ENCODE measurements at places on chromosomes 2 and 18.

DNA sequence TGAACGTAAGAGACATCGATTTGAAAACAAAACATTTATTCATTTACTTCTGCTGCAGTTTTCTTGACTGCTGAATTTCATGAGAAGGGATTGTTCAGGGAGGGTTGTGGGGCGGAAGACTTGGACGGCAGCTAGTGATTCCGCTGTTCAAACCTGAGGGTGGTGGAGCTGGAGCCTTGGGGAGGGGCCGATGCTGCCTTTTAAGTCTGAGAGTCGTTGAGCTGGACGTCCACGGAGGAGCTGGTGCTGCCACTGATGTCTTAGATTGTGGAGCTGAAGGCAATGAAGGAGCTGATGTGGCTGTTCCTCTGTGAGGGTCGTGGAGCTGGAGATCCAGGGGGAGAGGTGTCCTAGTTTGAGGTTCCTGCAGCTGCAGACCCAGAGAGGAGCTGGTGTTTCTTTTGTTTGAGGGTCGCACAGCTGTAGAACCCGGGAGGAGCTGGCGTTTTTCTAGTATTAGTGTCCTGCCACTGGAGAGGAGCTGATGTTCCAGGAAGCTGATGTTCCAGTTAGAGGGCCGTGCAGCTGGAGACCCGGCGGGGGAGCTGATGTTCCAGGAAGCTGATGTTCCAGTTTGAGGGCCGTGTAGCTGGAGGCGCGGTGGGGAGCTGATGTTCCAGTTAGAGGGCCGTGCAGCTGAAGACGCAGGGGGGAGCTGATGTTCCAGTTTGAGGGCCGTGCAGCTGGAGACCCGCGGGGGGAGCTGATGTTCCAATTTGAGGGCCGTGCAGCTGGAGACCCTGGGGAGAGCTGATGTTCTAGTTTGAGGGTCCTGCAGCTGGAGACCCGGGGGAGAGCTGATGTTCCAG lies 150.9 kb downstream of the RTP5 start:
- DNase-seq: no peak

DNA sequence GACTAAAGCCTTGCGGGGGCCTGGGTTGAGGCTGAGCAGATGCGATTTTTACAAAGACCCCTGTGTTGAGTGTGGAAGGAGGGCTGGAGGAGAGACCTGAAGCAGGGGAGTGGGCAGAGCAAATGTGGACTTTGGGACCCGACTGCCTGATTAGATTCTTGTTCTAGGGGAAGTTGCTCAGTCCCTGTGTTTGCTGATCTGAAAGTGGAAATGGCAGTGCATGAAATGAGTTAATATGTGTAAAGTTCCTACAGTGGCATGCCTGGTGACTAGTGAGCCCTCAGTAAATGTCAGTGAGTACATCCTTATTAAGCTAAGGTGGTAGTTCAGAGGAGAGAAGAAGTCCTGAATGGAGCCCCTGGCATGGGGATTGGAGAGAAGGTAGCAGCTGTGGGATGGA lies 52.3 kb downstream of the ARMC9 start:
- no peak for DNase-seq

DNA sequence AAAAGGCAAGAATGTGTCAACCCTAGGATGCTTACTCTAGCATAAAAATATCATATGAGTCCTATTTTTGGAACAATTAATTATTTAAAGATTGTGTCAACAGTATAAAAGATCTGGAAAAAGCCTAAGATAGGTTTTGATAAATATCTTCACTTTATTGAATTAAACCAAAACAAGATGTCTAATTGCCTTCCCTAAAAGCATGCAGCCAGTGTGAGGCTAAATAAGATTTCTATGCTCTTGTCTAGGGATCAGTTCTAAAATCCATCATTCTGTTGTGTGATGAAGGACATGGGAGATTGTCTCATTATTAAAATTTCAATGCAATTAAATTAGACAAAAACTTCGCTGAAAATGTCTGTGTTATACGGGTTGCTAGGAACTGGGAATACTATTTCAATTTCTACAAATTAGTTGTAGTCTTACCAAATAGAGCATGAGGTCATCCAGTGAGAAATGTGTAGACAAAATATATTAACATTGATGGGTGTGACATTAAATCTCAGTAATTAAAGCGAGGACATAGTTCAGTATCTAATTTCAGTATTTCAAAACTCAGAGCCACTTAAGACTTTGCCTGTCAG lies 535.6 kb upstream of the FSIP2 start:
- no peak for DNase-seq

GRCh38 chr18:6963452-6964097 lies 154.0 kb downstream of the LAMA1 start:
- DNase-seq: no peak

GRCh38 chr2:86186431-86186830 lies 8.8 kb downstream of the IMMT start:
- no peak for DNase-seq

DNA sequence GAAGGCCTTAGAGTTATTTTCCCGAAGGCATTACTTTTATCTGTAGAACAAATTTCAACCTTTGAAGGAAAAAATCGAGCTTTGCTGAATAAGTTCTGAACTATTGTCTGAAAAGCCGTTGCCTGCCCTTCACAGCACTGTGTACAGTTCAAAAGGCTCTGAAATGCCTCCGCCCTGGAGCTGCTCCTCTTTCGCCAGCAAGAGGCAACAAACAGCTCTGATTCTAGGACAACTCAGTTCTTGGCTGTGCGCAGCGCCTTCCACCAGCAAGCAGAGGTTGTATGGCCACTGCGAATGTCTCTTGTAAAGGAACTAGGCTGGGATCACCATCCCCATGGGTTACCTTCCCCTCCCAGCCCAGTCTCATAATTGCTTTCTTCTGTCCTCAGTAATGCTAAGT lies 308.5 kb downstream of the GBX2 start:
- no peak for DNase-seq

- no peak for DNase-seq
Measured at GRCh38 chr2:148969659-148970061, 68.8 kb upstream of the LYPD6B start.

DNA sequence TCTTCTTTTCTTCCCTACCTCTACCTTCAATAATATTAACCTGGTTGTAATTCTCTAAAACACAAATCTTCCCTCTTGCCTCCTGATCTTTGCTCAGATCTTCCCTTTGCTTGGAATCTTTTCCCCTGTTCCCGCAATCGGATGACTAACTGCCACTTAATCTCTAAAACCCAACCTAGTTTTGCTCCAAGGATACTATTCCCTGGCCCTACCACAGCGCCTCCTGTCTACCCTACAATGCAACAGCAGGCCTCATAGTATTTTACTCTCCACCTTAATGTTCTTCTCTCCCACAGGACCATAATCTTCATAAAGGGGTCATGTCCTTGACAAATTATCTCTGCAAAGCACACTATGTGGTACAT lies 246.8 kb upstream of the TNP1 start:
- DNase-seq: no peak

GRCh38 chr2:128395196-128395595 lies 76.5 kb upstream of the HS6ST1 start:
- DNase-seq: no peak

- no peak for DNase-seq
Measured at GRCh38 chr2:64359892-64360657, 93.9 kb upstream of the LGALSL start.

DNA sequence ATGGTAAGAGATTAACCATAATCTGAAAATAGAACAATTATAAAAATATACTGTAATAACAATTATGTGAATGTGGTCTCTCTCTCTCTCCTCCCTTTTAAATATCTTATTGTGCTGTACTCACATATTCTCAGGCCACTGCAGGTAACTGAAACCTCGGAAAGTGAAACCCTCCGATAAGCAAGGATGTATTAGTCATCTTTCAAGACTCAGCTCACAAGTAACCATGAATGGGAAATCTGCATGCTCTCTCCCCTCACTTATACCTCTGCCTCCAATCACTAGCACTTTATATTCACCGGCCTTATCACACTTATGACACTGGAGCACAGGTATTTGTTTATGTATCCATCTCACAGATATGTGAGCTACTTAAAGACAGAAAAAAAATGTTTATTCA lies 139.7 kb downstream of the LRP2 start:
- DNase-seq: no peak

- DNase-seq: no peak
Measured at GRCh38 chr2:88053934-88054781, 1.4 kb downstream of the KRCC1 start.

DNA sequence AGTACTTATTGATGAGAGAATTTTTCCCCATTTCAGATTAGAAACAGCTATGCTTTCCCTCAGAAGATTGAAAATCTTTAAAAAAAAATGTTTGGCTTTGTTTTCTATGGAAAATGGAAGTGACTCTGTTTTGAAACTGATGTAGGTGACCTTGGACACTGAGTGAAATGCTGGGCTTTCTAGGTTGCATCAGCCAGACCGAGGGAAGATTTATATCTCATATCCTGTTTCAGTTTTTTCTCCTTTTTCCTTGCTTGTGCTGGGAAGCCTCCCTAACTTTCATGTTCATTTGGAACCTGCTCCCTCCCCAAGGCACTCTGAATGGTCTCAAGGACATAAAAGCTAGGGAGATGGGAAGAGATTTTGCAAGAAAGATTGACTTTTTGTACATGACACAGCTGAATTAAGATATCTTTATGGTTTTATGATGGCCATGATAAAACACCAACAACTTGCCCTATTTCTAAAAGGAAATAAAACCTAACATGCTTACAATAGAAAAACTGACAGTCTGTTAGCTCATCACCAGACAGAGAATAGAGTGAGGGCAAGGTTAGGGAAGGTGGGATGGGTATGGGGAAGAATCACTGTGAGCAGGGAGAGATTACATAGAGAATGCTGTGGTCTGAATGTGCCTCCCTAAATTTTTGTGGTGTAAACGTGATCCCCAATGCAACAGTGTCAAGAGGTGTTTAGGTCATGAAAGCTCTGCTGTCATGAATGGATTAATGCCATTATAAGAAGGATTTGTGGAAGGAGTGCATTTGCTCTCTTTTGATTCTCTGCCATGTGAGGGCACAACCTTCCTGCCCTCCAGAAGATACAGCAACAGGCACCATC lies 249.7 kb downstream of the TPGS2 start:
- no peak for DNase-seq

- no peak for DNase-seq
Measured at GRCh38 chr2:155841442-155841841, 491.1 kb downstream of the NR4A2 start.

DNA sequence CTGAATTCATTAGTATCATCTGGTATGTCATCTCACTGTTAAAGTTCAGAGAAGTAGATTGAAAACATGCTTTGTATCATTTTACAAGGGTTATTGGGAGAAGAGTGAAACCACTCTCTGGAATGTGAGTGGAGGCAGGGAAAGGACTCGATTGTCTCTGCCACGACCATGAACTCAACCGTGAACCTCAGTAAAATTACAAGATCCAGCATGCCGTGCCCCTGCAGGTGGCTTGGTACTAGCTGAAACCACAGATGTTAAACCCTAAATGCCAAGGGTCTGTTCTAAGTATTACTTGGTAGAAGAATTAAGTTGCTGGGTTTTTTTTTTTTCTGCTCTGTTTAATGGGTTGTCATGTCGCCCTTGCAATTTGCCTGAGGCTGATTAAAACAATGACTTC lies 197.2 kb downstream of the MYO3B start:
- DNase-seq: no peak

GRCh38 chr2:43408407-43409160 lies 182.2 kb upstream of the ZFP36L2 start:
- DNase-seq: no peak

- no peak for DNase-seq
Measured at GRCh38 chr2:180716186-180717180, 263.9 kb upstream of the UBE2E3 start.

DNA sequence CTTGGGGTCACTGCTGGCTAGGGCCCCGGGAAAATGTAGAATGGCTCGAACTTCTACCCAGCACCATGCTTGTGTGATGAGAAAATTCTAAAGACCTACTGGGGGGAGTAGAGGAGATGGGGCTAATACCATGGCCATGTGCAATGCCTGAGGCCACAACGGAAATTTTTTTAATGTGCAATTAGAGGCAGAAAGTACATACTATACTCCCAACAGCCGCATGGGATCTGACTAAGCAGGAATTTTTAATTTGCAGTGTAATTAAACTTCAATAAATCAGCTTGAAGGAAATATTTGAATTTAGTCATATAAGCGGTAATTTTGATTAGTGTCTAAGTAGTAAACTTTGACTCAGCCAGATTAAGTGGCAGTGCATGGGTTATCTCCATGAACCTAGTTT lies 53.2 kb upstream of the CNGA3 start:
- DNase-seq: no peak

DNA sequence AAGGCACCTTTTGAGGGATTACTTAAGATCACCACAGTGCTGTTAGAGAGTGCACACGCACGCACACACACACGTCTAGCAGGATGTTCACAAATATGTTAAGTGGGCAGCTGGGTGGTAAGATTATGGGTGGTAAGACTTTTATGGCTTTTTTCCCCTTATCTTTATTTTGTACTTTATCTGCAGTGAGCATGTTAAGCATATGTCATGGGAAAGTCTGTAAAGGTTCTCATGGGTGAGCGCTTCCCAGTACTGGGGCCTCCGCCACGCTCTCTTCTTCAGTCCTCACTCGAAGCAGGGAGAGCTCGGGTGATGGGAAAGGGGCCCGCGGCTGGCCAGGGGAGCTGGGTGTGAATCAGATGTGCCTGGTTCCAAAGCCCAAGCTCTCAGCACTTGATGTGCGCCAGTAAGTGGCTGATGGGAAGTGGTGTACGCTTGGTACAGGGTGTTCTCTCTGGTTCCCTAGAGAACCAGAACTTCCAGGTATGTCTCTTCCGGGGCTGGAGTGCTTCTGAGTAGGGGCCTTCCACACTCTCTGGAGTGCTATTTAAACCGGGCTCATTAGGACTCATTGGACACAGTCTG lies 83.9 kb upstream of the YWHAQ start:
- DNase-seq: no peak

DNA sequence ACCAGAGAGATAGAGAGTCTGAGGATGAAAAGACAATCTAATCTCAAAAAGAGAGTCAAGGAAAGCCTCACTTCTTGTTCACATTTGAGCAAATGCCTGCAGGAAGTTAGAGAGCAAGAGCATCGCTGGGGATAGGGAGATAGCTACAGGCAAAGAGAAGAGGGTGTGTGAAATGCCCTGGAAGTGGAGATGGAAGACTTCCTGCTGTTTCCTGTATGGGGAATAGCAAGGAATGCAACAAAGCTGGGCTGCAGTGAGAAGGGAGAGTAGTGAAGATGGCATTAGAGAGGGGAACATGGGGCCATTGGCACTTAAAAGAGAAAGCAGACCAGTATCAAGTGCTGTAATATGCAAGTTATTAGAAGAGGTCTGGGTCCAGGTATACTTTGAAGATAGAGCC lies 488.6 kb downstream of the METTL4 start:
- no peak for DNase-seq

- no peak for DNase-seq
Measured at GRCh38 chr18:63433334-63433866, 11.1 kb upstream of the VPS4B start.
